Activated CD4-positive, alpha-beta T cell treated with anti-CD3 and anti-CD28 coated beads for 48 hours (primary cell): ENCODE measurements at places on chromosomes 2 and 18.

DNA sequence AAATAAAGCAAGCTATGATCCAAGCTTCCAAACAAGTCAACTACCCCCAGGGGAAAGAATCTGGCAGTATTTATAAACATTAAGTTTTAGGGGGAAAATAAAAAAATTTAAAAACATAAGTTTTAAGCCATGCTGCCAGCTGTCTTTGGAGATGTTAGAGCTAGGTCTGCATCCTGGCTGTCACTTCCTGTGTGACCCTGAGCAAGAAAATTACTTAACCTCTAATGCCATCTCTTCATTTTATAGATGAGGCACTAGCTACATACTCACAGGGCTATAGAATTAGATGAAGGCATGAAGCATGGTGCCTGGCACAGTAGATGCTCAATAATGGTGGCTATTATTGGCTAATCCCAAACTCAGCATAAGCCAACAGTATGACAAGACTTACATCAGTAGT, 28.1 kb downstream of the STARD7 start:
- no peak for DNase-seq

DNA sequence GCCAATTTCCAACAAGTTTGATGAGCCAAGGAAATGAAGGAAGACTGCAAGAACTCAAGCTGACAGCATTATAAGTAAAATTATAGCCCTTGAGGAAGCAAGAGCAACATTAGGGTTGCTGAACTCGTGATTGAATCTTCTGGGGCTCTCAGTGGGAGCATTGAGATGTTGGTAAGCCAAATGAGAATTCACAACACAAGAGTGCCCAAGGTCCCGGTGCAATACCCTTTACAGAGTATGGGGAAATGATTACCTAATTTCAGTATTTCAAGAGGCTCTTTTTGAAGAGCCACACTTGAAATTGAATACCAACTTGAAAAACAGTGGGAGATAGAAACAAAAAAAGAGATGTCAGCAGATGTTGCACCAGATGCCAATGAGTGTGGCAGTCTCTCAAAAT, 554.5 kb downstream of the STK39 start:
- no peak for DNase-seq

GRCh38 chr2:64542071-64543007, 18.2 kb downstream of the AFTPH start:
- DNase-seq: no peak

GRCh38 chr2:145538661-145539350, 1018.9 kb upstream of the ZEB2 start:
- no peak for DNase-seq

DNA sequence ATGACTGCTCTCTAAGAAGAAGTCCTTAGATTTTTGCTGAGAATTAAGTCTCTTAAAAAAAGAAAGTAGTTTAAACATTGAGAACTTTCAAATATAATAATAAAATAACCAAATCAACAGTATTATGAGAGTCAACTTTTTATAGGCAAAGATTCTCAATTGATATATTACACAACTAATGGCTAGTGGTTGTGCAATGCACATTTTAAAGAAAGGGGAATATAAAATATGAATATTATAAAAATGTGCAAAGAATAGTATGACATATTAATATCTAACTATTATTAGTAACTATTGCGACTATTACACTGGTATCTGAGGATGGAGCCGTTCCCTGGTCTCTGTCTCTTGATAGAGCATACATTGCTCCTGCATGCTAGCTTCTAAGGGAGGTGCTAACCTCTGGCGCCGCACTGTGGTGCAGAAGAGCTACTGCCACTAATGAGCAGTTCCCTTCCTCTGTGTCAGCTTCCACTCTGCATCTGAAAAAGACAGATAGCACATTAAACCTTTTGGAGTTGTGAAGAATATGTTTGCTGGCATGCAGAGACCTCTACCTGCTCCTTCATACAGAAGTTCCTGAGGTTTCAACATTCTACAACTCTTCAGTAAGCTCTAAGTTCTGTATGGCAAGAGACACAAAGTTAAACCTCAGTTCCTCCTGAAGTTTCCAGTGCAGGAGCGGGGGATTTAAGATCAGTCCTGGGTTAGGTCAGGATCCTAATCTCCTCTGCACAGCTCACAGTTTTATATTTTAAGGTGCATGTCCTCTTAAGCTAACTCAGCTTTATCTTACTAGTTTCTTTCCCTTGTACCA, 3.5 kb upstream of the SLC9A2 start:
- peak; percentile 69 for DNase-seq

GRCh38 chr2:227886149-227886548, 14.7 kb downstream of the DAW1 start:
- no peak for DNase-seq

- no peak for DNase-seq
Observed at GRCh38 chr2:237791977-237792727, 6.4 kb upstream of the RBM44 start.

- no peak for DNase-seq
Observed at GRCh38 chr2:17648581-17648980, 105.0 kb downstream of the SMC6 start.

DNA sequence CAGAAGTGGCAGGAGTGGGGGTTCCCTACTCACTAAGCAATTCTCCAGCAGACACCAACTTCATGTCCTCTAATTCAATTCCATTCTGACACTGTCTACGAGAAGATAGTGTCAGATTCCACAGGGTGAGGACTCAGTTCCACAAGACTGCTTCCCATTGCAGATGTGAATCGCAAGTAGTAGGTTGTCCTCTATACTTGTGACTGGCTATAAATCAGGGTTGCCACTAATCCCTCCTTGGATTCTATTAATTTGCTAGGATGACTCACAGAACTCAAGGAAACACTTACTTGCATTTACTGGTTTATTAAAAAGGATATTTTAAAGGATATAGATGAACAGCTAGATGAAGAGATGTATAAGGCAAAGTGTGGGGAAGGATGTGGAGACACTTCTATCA, 184.1 kb upstream of the ACVR2A start:
- DNase-seq: no peak

- no peak for DNase-seq
Observed at GRCh38 chr2:222613715-222614331, 42.1 kb downstream of the FARSB start.

DNA sequence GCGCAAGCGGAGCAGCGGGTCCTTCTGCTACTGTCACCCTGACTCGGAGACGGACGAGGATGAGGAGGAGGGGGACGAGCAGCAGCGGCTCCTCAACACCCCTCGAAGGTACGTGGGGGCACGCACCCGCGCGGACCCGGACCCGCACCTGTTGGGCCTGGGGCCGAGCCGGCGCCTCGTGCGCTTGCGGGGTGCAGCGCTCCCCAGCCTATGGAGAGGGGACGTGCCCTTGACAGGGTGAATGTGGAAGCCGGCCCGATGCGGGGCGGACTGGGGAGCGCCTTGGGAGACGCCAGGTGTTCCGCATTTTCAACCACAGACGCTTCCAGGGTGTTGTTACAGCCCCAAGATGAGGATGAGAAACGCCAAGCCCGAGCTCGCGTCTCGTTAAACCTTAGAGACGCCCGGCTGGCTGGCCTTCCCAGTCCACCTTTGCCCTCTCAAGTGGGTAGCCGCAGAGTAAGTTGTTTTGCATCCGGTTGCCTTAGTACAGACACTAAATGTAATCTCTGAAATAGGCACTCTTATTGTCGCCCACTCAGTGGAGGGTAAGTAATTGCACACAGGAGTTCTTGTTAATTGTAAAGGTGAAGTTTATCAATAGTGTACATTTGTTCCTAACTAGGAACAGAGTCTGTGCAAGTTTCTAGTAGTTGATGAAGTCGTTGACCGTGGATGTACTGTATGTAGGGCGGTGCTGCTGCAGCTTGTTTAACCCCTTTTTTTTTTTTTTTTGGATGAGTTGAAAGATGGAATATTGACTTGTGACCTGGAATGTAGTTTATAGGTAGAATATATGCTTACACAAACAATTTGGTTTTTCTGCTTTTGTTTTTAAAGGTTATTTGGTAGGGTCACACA, 815 bp downstream of the GMCL1 start:
- peak; percentile 52 for DNase-seq

GRCh38 chr2:26681656-26682055, 10.9 kb upstream of the KCNK3 start:
- no peak for DNase-seq

DNA sequence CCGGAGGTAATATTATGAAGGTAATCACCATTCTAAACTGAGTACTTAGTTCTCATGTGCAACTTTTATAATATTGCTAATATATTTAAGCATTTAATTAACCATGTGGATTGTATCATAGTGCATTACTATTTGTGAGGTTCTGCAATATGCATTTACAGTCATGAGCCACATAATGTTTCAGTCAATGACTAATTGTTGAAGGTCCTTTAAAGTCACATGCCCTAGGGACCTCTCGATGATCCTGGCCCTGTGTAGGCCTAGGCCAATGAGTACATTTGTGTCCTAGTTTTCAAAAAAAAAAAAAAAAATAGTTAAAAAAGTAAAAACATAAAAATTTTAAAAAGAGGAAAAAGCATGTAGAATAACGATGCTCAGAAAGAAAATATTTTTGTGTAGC, 298.0 kb downstream of the DSEL start:
- DNase-seq: no peak

DNA sequence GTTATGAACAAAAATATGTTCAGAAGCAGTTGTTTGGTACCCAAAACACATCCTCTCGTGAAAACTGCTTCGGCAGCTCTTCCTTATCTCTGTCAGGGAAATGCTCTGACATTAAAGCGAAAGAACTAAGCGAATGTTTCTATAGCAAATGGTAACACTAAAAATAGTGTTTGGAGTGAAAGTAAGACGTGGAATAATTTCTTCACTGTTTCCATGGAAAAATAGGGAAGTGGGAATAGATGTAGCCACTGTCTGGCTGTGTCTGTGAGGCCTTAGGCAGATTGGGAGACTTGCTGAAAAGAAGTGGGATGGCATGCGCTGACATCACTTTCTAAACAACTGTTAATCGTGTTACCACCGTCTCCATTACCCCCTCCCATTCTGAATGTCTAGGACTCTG, 11.5 kb upstream of the CRACDL start:
- no peak for DNase-seq

DNA sequence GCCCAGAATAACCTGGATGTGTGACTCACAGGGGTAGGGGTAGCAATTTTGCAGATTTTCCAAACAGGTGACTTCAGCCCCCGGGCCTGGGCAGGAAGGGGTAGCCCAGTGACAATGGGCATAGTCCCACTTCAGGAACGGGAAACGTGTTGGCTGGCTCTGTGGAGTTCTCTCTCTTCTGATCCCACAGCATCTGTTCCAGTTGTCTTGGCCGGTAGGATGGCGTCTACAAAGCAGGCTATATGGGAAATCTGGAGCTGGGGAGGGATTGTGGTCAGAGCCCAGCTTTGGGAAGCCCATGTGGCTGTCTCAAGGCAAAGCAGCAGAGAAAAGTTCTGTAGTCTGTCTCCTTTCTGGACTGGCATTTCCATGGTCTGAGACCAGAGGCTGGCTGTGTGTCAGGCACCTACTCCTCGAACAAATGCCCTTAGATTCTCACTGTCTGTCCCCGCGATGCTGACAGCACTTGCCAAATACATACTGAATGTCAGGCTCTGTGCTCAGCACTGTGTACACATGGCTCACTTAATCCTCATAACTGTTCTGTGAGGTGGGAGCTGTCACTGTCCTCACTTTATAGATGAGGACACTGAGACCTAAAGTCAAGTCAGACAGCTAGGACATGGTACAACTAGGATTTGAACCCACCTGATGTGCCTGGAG, 17.9 kb upstream of the TMEM214 start:
- no peak for DNase-seq

DNA sequence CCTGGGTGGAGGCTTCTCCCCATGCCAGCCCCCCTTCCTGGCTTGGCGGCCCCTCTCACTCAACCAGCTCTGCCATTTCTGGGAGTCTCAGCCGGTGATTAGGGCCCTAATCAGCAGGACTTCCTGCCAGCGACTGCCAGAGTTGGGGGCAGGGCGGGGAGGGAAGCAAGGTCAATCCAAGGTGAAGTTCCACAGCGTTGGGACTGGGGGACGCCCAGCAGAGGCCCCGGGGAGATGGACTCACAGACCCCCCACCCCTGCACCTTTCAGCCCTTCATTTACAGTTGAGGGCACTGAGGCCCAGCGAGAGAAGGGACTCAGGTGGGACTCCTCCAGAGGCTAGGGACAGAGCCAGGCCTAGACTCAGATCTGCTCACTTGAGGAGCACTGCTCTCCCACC, 65.3 kb downstream of the TNS1 start:
- no peak for DNase-seq

GRCh38 chr2:27916293-27916995, 25.9 kb downstream of the BABAM2 start:
- no peak for DNase-seq

DNA sequence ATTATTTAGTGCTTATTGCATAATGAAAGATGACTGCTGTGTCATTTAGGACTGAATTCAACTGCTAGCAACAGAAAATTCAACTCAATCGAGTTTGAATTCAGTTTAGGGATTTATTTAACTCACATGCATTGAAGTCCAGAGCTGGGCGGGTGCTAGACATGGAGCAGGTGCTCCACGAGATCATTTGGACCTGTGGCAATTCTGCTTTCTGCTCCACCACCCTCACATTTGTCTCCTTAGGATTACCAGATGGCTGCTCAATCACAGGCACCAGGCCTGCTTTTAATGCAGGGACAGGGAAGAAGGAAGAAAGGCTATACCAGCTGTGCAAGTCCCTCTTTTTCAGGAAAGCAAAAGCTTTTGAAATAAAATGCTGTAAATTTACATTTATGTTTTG, 572.9 kb upstream of the SLC8A1 start:
- no peak for DNase-seq

GRCh38 chr18:12849548-12849947, 34.5 kb downstream of the PTPN2 start:
- no peak for DNase-seq

DNA sequence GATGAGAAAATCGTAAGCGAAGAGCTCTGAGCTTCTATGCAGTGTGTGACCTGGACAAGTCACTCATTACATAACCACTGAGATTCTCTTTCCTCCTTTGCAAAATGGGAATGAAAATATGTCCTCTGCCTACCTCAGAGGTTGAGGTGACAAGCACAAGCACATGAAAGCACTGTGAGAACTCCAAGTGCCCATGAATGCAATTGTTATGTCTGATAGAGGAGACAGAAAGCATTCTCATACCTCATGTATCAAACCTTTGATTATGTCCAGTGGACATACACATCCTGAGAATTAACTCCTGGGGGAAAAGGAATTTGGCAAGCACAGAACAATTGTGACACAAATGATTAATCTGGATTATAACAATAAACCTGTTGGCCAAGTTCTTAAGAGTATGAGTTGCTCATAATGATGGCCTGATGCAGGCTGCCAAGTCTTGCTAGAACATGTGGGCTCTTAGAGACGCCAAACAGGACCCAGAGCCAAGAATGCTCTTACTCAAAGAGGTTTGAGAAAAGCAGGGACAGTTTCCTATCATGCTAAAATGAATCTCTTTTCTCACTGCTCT, 8.5 kb upstream of the RMDN2 start:
- DNase-seq: no peak
